ENCODE measurements at places on chromosomes 4 and X.

- DNase-seq, result no peak
Measured at GRCh38 chr4:26130173-26130572, 190.6 kb upstream of the RBPJ start.

DNA sequence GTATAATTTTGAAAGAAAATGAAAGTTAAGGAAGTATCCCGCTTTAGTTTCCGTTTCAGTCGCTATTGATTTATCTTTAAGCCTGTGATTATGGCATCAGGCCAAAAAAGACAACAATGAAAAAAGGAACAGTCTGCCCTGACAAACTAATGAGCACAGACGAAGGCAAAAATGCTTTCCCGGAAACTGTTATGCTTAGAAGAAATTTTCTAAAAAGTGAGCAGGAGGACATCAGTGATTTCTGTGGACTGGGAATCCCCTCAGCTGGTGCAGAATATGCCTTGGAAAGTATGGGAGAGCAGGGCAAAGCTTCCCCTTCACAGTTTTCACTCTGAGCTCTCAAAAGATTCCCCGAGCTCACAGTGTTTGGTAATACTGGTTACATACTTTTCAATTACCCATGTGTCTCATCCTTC is 5.1 kb upstream of the CXCL10 start:
- DNase-seq, result no peak

DNA sequence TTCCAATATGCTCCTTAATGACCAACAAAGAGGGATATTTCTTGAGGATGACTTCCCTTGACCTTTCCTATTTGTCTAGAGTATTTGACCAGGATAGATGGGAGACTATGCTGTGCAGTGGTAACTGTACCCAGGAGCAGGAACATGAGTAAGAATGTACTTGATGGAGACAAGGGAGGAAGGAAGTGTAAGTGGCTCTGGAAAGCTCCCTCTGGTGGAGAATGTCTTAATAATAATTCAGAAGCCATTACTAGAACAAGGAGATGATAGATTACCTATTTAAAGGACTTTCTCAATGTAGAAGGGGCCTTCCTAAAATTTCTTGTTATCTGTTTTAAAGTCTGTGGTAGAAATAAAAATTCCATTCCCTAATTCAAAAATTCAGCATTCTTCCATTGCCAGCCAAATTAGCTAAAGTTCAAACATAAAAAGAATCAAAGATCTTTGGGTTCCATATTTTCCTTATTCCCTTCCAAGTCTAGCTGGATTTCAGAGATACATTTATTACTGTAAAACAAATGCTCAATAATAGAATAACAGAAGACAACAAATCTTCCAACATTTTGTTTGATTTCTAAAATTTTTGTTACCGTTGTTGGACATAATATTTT is 83.8 kb downstream of the GRID2 start:
- DNase-seq, result peak; percentile 2

GRCh38 chr4:181799561-181800069 is 443.6 kb upstream of the TENM3 start:
- no peak for DNase-seq

GRCh38 chrX:15686818-15687685 is 22.4 kb upstream of the CLTRN start:
- peak; percentile 28 for DNase-seq

DNA sequence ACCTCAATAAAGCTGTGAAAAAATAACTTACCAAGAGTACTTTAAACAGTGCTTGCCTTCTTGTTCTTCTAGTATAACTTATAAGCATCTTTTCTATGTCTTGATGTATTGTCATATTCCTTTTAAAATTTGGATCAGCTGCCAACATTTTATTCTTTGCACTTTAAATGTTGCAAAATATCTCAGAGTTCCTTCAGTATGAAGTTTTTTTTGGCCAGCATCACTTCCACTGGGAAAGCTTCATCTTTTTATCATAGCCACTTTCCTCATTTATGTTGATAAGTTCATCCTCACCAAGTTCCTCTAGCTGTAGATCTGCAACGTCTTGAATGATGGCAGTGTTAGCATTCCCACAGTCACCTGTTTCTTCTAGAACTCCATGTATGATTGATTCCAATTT is 24.2 kb downstream of the CXorf58 start:
- no peak for DNase-seq

- no peak for DNase-seq
Measured at GRCh38 chrX:38881727-38882126, 80.5 kb downstream of the MID1IP1 start.

- no peak for DNase-seq
Measured at GRCh38 chr4:118367872-118368271, 15.1 kb upstream of the PRSS12 start.

- DNase-seq, result no peak
Measured at GRCh38 chrX:32520789-32521188, 690.6 kb downstream of the DMD start.

DNA sequence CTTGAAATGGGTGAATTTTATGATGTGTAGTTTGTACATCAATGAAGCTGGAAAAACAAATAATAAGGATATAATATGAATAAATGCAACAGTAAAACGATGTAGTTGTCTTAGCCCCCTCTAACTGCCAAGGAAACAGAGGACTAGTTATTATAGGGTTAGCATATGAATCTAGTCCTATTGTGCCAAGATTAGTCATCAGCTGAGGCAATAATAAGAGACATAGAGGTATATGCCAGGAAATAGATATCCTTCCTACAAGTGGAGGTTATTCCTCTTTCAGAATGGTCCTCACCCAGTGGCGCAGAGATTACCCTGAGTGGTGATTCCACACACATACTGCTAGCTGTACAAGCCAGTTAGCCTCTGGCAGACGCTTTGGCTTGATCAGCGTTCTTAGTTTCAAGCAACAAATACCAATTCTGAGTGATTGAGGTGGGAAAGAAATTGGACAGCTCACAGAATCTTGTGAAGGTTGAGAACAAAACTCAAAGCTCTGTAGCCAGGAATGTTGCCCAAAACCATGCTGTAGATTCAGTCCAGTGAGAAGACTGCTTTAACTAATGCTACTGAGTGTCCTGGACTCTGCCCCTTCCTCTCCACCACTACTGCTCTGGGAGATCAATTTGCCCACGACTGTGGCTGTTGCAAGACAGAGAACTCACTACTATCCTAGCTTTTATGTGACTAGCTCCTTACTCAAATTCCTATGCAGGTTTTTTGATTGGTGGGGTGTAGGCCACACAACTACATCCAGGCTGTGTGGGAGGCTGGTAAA is 27.0 kb upstream of the ZNF280C start:
- DNase-seq, result no peak

GRCh38 chr4:38902221-38902620 is 34.6 kb downstream of the FAM114A1 start:
- no peak for DNase-seq

GRCh38 chr4:86376850-86377249 is 17.0 kb upstream of the MAPK10 start:
- DNase-seq, result no peak

- peak; percentile 72 for DNase-seq
Measured at GRCh38 chr4:108058685-108059440, 69.2 kb downstream of the HADH start.

- no peak for DNase-seq
Measured at GRCh38 chr4:148965080-148965479, 522.9 kb upstream of the NR3C2 start.

GRCh38 chrX:26597981-26598380 is 382.0 kb downstream of the MAGEB5 start:
- no peak for DNase-seq

- DNase-seq, result no peak
Measured at GRCh38 chrX:99654188-99654587, 755.9 kb downstream of the PCDH19 start.

GRCh38 chr4:48290146-48290772 is 20.6 kb upstream of the TEC start:
- no peak for DNase-seq

DNA sequence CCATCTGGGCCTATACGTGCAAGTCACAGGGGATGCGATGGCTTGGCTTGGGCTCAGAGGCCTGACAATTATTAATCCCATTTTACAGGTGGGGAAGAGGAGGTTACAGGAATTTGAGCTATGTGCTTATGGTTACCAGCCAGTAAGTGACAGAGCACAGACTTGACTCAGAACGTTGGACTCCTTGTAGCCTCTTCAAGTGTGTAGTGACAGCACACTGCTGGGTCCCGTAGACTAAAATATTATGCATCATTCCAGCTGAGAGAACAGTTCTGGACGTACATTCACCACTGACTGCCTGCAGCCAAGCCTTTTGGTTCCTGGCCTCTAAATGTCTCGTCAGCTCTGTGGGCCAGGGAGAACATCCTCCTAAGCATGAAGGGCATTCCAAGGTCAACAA is 314.5 kb downstream of the GPAT3 start:
- DNase-seq, result no peak

DNA sequence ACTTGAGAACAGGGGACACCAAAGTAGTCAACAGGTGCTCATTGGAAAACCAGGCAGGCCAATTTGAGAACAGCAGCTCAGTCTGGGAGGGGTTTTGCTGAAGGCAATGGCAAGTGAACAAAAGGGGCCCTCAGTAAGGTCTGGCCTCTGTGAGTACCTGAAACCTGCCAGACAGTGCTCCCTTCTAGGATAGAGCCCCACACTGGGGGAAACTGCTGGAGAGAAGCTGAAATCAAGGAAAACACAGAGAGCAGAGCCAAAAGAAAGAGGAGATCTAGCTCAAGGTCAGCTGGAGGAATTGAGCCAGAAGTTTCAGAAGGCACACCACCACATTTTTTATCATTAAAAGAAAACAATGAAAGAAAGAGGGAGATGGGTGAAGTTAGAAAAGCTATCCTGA is 28.2 kb downstream of the PNMA6E start:
- DNase-seq, result no peak
